Activated B cell treated with CpG ODN at 0.5 μM for 24 hours (primary cell): ENCODE measurements at places on chromosomes 2 and 18. TPM values are rescaled to one million over a fixed set of nuclear protein-coding genes. Genes with fewer than 3 reads are reported as not detected.

DNA sequence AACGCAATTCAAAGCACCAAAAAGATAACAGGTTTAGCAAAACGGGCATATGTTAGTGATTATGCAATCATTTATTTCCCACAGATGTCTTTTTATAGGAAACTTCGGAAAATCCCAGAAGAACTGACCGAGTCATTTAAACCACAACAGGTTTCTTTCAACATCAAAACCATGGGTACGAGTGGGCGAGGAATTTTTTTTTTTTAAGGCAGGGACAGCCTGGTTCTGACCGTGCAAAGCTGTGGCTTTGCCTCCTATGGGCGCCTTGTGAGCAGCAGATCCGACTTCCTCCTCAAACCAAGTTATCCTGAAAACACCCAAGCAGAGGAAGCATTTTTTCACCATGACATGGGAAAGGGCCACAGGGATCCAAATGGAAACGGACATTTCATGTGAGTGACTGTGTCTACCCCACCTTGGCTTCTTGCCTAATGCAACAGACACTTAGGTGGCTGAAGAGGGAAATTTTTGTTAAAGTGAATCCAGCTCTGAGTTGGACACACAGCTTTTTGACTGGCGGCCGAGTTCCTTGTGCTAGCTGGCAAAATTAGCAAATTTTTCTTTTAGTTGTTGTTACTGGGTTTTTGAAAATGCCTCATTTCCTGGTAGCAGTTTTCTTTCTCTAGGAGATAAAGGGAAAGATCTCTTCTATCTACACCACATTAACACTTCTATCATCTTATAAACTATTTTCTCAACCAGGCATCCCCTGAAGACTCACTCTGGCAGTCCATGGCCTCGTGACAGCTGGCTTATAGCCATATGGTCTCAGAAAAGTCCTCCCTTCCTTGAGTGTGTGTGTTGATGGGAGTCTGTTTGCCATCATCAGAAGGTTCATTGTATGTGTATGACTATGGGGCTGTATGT, 487.4 kb upstream of the ZEB2 start:
- H3K27me3 ChIP-seq: no peaks in the 10 kb centered on the region
- no peaks in the 10 kb centered on the region for H3K36me3 ChIP-seq
- H3K4me3 ChIP-seq: no peak overlapping the region
- no peaks in the 10 kb centered on the region for H3K4me1 ChIP-seq

DNA sequence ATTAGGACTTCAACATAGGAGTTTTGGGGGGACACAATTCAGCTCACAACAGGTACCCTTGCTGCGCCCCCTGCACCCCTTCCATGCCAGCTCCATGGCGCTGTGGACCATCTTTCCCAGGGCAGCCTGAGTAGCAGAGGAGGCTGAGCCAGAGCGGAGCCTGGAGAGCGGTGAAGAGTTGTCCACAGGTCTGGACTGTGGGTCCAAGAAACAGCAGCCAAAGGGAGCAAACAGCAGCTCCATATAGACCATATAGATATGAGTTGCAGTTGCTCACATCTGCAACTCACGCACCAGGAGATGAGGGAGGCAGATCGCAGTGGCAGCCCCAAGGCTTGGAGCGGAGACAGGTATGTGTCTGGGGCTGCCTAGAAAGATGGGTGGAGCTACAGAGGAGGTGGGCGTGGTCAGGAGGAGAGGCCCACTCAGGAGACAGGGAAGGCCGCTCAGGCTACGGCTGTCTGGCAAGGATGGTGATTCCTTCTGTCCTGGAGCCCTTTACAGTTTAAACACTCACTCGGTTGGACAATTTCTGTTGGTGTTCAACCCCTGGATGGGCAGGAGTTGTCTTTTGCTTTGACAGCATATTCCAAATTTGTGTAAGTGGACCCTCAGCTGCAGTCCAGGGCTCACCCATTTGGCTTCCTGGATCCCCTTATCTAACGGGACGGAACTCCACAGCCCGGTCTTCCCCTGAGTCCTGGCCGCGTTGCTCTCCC, 155.1 kb downstream of the LPIN1 start:
- no peak overlapping the region for H3K27ac ChIP-seq
- H3K36me3 ChIP-seq: no peaks in the 10 kb centered on the region
- peaks cover 17% of the 10 kb centered on the region for H3K4me1 ChIP-seq
- no peaks in the 10 kb centered on the region for H3K27me3 ChIP-seq
- no peak for DNase-seq

DNA sequence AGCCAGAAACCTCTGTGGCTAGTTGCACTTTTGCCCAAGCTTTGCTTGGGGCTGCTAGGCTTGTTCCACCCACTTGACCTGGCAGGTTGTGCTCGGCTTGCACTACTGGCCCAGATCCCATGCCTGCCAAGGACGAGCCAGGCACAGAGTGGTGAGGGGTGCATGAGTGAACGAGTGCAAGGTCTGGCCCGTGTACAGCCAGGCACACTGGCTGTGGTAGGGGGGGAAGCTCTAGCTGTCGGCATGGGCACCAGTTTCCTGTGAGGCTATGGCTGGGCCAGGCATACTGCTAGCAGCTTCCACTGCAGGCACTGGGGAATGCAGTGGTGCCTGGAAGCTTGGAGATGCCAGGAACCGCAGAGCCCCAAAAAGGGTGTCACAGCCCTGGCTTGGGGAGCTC, 210.4 kb downstream of the AKAIN1 start:
- H3K4me3 ChIP-seq: no peak overlapping the region
- H3K4me1 ChIP-seq: no peaks in the 10 kb centered on the region
- H3K27me3 ChIP-seq: no peaks in the 10 kb centered on the region
- no peak overlapping the region for H3K27ac ChIP-seq
- no peak for DNase-seq
- H3K36me3 ChIP-seq: no peaks in the 10 kb centered on the region

DNA sequence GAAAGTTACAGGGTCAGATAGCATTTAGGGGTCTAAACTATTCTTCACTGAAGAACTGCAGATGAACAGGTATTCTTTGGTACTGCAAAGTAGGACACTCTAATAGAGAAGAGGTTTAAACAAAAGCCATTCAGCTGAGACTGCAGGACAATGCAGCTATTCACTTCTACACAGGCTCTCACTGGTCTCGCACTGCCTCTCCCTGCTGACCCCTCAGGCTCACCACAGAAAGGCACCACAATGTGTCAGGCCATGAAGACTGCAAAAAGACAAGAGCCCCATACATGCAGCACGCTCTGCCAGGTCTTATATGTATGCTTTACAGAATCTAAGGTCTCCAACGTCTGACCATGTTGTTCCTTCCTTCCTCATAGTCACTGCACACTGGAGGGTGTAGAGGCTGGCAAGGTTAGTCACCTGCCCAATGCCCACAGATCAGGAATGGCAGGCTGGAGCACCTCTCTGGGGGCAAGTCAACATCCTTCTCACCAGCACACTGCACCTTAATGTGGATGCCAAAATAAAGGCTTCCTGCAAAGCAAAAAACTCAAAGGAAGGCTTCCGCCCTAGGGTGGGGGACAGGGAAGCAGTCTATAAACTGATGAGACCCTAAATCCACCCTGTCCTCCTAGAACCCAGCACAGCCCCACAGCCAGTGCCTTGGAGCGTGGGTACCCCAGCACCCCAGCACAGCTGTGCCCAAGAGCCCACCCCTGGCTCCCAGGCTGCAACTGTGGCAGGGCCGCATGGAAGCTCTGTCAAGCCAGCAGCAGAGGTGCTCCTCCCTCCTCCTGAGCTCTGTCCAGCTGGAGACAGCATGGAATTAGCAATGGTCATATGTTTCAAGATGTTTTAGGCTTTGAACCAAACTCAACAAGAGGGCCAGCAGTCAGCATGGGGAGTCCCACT, 10.7 kb upstream of the RNU4ATAC start:
- no peaks in the 10 kb centered on the region for H3K27me3 ChIP-seq
- no peak overlapping the region for H3K4me3 ChIP-seq
- H3K36me3 ChIP-seq: peaks cover 69% of the 10 kb centered on the region
- DNase-seq: no peak
- H3K27ac ChIP-seq: no peak overlapping the region

GRCh38 chr2:5991305-5991968, 299.3 kb downstream of the SOX11 start:
- no peak overlapping the region for H3K27ac ChIP-seq
- no peak overlapping the region for H3K4me3 ChIP-seq
- DNase-seq: no peak
- H3K27me3 ChIP-seq: no peaks in the 10 kb centered on the region
- H3K4me1 ChIP-seq: no peaks in the 10 kb centered on the region
- no peaks in the 10 kb centered on the region for H3K36me3 ChIP-seq

- DNase-seq: no peak
- peaks cover 21% of the 10 kb centered on the region for H3K27me3 ChIP-seq
- H3K27ac ChIP-seq: no peak overlapping the region
- no peaks in the 10 kb centered on the region for H3K36me3 ChIP-seq
- no peaks in the 10 kb centered on the region for H3K4me1 ChIP-seq
These were observed 33.1 kb downstream of the EVA1A start for GRCh38 chr2:75527676-75528075.

DNA sequence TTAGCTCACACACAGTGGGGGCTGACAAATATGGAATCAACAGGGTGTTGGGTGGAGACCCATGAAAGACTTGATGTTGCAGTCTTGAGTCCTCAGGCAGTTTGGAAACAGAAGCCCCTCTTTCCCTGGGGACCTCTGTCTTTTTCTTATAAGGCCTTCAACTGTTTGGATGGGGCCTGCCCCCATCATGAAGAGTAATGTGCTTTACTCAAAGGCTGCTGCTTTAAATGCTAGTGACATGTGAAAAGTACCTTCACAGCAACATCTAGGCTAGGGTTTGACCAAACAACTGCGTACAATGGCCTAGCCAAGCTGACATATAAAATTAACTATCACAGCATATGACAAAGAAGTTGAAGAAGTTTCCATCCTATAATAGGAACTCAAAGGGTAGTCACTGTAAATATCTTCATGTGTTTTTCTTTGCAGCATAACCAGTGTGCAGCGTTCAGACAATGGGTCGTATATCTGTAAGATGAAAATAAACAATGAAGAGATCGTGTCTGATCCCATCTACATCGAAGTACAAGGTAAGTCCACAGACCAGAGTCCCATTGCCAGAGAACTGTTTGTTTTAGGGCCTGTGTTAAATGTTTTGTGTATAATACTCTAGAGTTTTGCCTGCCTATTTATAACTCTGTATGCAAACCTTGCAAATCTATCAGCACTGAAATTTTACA, 46.3 kb downstream of the MERTK start:
- H3K36me3 ChIP-seq: no peaks in the 10 kb centered on the region
- peaks cover 18% of the 10 kb centered on the region for H3K27me3 ChIP-seq
- no peaks in the 10 kb centered on the region for H3K4me1 ChIP-seq

DNA sequence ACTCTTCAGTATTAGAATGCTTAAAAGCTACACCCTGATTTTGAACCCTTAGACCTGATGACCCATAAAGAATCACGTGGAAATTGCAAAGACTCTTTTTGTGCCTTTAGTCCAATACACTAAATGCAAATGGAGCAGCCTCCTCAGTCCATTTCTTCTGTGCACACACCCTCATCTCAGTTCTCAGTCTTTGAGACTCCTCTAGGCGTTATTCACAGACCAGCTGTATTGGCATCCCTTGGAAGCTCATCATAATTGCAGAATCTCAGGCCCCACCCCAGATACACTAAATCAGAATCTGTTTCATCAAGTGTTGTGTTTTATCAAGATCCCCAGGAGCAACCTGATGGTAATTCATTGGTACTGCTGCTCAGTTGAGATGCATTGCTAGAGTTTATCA, 335.0 kb upstream of the ATP5MC3 start:
- H3K4me1 ChIP-seq: no peaks in the 10 kb centered on the region
- no peak for DNase-seq
- H3K4me3 ChIP-seq: no peak overlapping the region
- no peaks in the 10 kb centered on the region for H3K36me3 ChIP-seq
- no peaks in the 10 kb centered on the region for H3K27me3 ChIP-seq
- no peak overlapping the region for H3K27ac ChIP-seq

DNA sequence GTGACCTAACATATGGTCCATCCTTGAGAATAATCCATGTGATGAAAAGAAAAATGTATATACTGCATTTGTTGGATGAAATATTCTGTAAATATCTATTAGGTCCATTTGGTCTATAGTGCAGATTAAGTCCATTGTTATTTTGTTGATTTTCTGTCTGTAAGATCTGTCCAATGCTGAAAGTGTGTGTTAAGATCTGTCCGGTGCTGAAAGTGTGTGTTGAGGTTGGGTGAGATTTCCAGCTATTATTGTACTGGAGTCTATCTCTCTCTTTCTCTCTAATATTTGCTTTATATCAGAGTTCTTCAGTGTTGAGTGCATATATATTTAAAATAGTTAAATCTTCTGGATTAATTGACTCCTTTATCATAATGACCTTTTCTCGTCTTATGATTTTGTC, 828.8 kb upstream of the CRIM1 start:
- H3K4me3 ChIP-seq: no peak overlapping the region
- H3K27ac ChIP-seq: no peak overlapping the region
- H3K36me3 ChIP-seq: no peaks in the 10 kb centered on the region
- DNase-seq: no peak

DNA sequence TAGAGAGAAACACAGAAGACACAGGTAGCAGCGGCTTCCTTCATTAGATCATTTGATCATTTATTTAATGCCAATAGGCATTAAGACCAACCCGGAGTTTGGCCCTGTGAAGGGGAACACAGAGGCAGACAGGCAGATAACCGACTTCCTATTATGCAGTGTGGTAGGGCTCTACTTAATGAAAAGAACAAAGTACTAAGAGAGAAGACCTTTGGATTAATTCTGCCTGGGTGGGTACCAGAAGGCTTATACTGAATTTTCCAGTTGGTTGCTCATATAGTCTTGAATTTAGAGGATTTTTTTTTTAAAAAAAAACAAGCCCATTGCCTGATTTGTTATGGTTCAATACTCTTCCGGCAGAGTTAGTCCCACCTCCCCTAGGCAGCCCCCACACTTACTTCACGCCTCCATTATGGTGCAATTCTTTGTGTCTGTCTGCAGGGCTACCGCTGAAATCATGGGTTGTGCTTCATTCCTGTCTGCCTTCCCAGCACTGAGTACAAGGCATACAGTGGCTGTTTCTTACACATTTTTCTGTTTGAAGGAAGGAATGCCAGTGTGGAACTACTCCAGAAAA, 244.3 kb upstream of the APCDD1 start:
- no peak overlapping the region for H3K4me3 ChIP-seq
- H3K36me3 ChIP-seq: no peaks in the 10 kb centered on the region
- peaks cover 9% of the 10 kb centered on the region for H3K4me1 ChIP-seq
- H3K27ac ChIP-seq: no peak overlapping the region
- DNase-seq: no peak
- no peaks in the 10 kb centered on the region for H3K27me3 ChIP-seq

- peaks cover 13% of the 10 kb centered on the region for H3K4me1 ChIP-seq
- no peak overlapping the region for H3K27ac ChIP-seq
- H3K27me3 ChIP-seq: peaks cover 29% of the 10 kb centered on the region
- DNase-seq: no peak
These were observed 1.8 kb upstream of the MERTK start for GRCh38 chr2:111896576-111896975.

DNA sequence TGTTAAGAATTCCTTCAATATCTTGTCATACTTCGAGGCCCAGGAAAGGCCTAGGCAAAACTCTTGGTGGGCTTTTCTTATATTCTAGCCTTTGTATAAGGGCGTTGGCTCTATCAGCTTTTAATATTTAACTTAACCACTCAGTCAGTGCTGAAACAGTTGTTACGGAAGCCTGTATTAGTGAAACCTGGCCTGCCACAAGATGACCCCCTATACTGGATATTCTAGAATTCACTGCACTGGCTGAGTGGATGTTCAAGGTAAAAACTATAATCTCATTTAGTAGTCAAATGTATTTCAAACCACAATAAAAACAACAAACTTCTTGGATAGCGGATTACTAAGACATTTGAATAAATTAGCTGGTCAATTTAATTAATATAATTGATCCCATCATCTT, 91.7 kb upstream of the HNMT start:
- no peak overlapping the region for H3K27ac ChIP-seq
- no peak for DNase-seq
- H3K4me3 ChIP-seq: no peak overlapping the region
- peaks cover 8% of the 10 kb centered on the region for H3K27me3 ChIP-seq
- no peaks in the 10 kb centered on the region for H3K36me3 ChIP-seq

TEKT4 gene
- total RNA-seq: 0.15 TPM in 1 of 2 replicates, not detected in the other

GKN1 gene
- total RNA-seq: not detected in 2 replicates

FBLN7 gene
- total RNA-seq: 0.31 and 0.71 TPM in 2 replicates

IL37 gene
- not detected in 2 replicates for total RNA-seq
